ENCODE measurements at places on chromosomes 11 and 22. TPM values are rescaled to one million over a fixed set of nuclear protein-coding genes. Genes with fewer than 3 reads are reported as not detected.

FGF19 gene
- total RNA-seq: not detected

PRPF19 gene
- total RNA-seq: 47.9 TPM

EFEMP2 gene
- total RNA-seq: 328 TPM

PRRG4 gene
- total RNA-seq: not detected

DNA sequence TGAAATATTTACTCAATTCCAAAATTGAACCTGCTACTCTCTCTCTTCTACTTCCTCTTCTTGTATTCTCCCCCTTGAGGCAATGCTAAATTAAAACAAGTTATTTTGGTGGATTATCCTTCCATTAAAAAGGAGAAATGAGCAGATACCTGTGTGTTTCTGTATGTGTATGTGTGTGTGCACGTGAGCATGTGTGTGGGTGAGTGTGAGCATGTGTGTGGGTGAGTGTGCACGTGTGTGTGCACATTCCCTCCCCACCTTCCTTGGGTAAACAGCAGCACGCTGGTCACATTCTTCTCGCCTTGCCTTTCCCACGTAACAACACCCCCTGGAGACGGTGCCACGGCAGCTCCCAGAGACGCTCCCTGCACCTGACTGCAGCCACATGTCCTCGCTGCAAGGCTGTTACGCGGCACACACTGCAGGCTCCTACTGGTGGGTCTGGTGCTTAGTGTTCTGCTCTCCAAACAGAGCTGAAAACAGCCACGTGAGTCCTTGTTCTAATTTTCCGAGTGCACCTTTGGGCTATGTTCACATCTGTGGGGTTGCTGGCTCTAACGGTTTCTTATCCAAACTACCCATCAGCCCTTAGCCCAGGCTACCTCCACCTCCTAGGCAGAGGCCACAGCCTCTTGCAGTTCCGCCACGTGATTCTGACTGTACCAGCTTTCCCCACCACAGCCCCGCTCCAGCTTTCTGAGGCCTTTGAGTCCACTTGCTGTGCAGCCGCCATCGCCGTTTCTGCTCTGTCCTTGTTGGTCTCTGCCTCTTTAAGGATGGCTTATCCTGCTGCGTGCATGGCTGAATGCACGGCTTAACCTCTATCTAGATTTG lies 123.4 kb downstream of the CTTN start:
- peaks cover 6% of the 10 kb centered on the region for H3K4me1 ChIP-seq
- H3K27ac ChIP-seq: no peak overlapping the region
- H3K4me3 ChIP-seq: no peak overlapping the region
- no peak for DNase-seq
- H3K36me3 ChIP-seq: no peaks in the 10 kb centered on the region

TNKS1BP1 gene
- total RNA-seq: 92.1 TPM

- no peak overlapping the region for H3K4me3 ChIP-seq
- H3K36me3 ChIP-seq: no peaks in the 10 kb centered on the region
- no peak for DNase-seq
- no peak overlapping the region for H3K27ac ChIP-seq
- peaks cover 4% of the 10 kb centered on the region for H3K4me1 ChIP-seq
Measured at GRCh38 chr11:131481303-131481702, 110.9 kb downstream of the NTM start.

DNA sequence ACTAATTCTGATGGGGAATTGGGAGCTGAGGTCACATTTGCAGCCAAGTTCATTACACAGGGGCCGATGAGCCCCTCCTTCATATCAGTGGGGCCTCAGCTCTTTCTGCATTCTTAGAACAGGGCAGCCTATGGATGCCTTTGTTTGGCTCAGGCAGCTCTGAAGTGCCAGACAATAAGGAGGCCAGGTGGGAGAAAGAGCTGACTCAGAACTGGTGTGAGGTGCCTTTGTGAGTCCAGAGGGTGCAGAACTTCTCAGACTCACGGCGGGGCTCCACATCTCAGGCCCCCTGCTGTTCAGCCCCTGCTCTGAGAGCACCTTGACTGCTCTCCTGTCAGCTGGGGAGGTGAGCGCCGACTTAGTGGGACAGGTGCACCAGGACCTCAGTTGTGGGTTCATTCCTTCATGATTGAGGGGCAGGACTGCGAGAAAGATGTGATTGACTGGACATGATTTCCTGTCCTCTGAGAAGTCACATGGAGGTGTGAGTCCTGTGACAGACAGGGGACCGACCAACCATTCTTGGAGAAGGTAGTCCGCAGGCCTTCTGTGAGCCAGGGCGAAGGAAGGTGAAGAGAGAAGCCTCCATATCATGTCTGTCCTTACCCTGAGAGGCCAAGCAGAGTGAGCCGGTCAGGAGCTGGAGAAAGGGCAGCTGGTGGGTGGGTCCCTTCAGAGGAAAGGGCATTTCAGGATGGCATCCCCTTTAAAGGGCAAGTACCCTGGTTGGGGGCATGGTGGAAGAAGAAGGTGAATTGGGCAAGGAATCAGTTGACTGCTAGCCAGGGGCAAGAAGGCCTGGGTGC lies 245.0 kb upstream of the TBCEL start:
- no peaks in the 10 kb centered on the region for H3K4me1 ChIP-seq
- DNase-seq: no peak
- H3K27me3 ChIP-seq: peaks cover 12% of the 10 kb centered on the region
- H3K36me3 ChIP-seq: no peaks in the 10 kb centered on the region
- H3K27ac ChIP-seq: no peak overlapping the region
- no peak overlapping the region for H3K4me3 ChIP-seq

DNA sequence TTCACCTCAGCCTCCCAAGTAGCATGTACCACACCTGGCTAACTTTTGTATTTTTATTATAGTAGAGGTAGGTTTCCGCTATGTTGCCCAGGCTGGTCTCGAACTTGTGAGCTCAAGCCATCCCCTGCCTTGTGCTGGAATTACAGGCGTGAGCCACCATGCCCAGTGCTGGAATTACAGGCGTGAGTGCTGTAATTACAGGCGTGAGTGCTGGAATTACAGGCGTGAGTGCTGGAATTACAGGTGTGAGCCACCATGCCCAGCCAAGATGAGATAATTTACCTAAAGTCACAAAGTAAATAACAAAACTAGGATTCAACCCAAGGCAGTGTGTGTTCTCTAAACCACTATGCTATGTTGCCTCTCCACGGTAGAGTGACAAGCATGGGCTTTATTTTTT lies 3.6 kb upstream of the UBXN1 start:
- peaks cover 10% of the 10 kb centered on the region for H3K4me1 ChIP-seq
- H3K27me3 ChIP-seq: no peaks in the 10 kb centered on the region
- H3K36me3 ChIP-seq: no peaks in the 10 kb centered on the region
- H3K27ac ChIP-seq: no peak overlapping the region
- DNase-seq: no peak

Data from GM23248 (cell line).